ENCODE measurements at places on chromosomes 7 and 10.
A peak's percentile ranks its signal among the peaks of the same experiment; 100 is the strongest.

GRCh38 chr7:47371733-47372368 lies 210.1 kb downstream of the TNS3 start:
- DNase-seq = peak; percentile 94

GRCh38 chr7:115136796-115137443 lies 215.0 kb downstream of the MDFIC start:
- no peak for DNase-seq

DNA sequence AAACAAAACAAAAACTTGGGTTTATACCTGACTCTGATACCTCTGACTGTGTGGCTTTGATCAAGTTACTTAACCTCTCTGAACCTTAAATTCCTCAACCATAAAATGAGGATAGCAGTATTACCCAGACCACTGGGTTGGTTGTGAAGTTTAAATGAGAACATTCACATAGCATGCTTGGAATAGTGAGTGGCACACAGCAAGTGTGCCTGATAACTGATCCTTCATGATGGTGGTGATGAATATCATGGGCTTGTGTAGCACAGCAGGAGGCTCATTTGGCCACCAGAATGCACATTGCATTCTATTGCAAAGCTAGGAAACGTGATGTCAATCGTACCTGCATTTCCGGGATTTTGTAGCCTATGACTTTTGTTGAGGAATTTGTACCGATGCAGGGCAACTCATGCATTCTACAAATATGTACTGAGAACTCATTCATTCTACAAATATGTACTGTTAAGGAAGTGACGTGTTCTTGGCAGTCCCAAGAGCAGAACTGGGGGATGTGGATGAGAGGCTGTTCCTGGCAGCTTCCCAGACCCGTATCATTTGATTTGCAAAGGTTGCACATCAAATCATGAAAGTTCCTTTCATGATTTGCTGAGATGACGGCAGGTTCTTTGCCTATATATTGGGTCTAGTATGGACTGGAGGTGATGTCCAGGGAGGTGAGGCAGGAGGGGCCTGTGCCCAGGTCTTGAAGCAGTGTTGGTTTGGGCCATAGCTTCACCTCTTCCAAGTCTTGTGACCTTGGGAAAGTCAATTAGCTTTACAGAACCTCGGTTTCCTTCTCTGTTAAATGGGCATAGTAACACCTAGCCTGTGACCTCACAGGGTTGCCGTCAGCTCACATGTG lies 94.6 kb upstream of the SMNDC1 start:
- no peak for DNase-seq

DNA sequence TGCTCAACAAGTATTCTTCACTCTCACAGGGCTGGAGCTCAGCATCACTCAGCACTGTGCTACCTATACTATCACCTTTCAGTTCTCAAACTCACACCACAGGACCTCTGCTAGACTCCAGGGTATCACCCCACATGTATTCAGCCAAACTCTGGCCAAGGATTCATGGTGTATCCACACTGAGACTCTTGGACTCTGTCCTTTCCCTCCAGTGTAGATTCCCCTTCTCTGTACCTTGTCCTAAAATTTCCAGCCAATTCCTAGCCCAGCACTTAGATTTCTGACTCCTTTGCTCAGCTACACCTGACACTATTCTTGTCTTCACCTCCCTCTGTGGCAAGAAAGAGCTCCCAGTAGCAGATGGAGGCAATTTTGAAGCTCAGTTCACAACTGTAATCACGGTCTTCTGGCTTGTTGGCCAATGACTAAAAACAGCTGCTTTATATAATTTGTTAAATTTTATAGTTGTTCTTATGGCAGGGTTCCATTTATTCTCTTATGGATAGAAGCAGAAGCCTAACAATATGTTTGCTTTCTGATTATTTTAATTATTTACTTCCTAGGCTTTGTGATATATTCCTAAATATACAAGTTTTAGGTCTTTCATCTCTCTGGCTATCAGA lies 258.8 kb downstream of the THSD7A start:
- DNase-seq = no peak

- no peak for DNase-seq
Measured at GRCh38 chr7:119967221-119967620, 305.8 kb upstream of the KCND2 start.

GRCh38 chr7:139610595-139610994 lies 87.1 kb downstream of the CLEC2L start:
- DNase-seq = no peak

- DNase-seq = no peak
Measured at GRCh38 chr7:29480934-29481651, 82.5 kb upstream of the PRR15 start.

DNA sequence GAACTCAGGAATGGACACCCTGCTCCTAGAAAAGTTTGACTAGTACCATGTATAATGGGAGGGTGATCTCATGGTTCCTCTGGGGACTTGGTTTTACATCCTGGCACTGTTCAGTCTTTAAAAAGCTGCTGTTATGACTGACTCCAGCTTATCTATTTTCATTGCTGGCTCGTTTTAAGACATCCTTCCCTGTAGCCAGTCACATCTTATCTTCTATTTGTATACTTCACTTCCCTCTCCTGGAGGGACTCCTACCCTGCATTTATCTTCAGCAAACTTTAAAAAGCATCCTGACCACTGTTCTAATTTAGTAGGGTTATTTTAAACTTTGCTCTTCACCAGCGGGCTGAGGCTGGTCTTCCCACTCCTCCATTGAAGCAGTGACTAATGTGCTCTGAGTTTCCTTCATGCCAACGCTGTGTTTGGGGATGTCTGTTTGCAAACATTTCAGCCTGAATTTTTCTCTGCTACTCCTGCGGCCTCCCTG lies 72.9 kb upstream of the ARMC3 start:
- no peak for DNase-seq

GRCh38 chr7:30668102-30668501 lies 14.2 kb downstream of the CRHR2 start:
- no peak for DNase-seq

DNA sequence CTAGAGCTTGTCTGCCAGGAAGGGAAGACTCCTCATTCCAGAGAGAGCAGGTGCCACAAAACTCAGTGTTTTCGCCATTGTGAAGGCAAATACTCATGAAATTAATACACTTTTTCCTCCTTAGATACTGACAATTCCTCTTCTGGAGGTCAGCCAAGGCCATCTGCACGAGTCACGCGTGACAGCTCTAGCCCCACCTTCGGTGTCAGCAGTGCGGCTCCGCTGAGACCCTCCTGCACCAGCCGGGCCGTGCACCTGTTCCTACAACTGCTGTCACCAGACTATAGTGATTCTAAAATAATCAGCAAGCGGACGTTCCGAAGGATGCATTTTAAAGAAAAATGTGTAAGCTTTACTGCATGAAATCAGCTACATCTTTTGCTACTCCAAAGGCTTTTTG lies 127.7 kb downstream of the DIP2C start:
- DNase-seq = no peak

DNA sequence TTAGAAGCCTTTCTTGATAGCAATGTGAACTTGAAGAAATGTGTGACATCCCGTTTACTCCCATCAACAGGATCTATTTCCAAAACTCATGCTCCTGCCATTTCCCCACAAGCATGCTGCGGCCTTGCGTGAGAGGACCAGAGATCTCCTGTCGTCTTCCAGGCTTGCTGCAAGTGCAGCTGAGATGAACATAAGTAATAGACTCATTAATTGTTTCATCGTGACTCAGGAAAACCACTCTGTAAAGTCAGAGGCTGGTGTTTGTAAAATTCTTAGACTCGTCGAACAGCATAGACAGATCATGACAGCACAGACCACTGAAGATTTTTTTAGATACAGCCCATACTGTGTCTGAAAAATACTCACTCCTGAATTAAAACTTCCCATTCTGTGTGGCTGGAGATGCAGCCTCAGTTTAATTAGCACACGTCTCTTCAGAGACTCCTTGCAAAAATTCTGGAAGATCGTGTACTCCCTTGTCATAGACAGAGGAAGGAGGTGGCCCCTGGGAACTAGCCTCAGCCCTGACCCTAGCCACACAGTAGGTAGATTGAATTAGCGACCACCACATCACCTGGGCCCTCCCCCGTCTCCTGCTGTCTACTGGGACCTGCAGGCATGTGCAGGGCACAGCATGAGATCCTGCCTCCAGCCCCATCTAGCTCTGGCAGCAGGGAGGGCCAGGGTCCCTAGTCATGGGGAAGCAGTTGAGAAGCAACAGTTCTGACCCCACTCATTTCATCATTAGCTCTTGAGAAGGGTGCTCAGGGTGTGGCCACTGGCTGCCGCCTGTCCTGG lies 226.0 kb downstream of the CELF2 start:
- no peak for DNase-seq

DNA sequence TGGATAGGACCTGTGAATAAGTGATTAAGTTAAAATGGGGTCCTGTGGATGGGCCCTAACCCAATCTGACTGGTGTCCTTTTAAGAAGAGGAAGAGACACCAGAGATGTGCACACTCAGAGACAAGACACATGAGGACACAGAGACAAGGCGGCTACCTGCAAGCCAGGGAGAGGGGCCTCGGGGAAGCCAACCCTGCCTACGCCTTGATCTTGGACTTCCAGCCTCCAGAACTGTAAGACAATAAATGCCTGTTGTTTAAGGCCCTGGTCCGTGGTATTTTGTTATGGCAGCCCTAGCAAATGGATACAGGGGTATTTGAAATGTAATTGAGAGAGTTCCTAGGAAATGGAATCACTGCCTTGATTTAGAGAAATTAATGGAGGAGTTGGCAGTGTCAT lies 225.3 kb downstream of the SKAP2 start:
- DNase-seq = no peak

- DNase-seq = no peak
Measured at GRCh38 chr10:79056736-79057391, 11.9 kb upstream of the ZMIZ1 start.

GRCh38 chr7:64581926-64582894 lies 19.3 kb upstream of the ZNF680 start:
- DNase-seq = no peak

DNA sequence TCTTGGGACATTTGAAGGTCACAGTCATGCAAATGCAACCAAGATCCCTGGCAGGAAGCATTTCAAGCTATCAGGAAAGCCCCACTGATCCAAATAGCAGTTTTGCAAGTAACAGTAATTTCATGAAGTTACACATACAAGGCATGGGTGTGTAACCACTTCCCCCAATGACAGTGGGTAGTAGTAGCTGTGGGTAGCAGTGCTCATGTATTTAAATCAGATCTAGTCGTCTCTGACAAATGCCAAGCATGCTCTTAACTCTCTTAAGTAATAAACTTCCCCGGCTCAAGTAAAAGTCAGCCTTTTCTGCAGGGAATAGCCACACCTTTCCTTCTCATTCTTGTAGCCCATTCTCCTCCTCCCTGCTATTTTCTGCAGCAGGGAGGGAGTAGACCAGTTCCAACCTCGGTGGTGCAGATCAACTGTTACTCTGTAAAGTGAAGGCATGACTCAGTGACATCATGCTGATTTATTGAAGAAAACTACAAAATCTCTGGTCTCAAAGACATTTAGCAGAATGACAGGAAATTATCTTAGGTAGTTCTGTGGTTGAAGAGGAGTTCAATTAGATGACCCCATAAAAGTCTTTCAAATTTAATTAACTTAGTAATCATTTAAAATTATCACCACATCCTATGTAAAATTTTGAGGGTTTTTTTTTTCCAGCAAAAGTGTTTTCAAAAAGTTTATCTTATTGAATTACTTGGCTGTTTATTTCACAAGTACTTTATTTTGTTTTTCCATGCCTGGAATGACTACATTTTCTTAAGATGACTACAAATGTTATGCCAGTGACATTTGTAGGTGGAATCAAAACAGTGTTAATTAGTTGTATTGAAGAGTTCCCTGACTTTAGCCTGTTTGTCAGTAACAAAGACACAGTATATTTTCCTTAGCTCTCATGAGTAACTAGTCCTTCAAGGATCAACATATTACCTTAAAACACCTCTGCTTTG lies 568.3 kb downstream of the INHBA start:
- no peak for DNase-seq

GRCh38 chr10:73888514-73888913 lies 14.2 kb upstream of the CAMK2G start:
- DNase-seq = peak; percentile 49

DNA sequence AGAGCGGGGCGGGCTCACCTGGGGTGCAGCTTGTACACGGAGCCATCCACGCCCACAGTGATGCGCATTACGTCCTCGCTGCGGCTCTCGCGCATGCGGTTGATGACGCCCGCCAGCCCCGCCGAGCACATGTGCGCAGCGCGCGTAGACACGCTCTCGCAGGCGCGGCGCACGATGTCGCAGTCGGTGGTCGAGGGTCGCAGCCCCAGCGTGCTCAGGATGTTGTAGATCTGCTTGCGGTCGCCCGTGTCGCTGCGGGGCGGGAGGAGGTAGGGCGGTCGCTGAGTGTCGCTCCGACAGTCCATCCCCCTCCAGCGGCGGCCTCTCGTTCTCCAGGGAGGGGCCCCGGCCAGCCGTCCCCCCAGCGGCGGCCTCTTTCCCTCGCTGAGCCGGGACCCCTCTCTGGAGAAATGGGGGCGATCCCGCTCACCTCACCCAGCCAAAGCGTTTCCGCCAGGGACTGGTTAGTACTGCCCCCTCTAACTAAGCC lies 4.4 kb upstream of the MYL7 start:
- DNase-seq = no peak

DNA sequence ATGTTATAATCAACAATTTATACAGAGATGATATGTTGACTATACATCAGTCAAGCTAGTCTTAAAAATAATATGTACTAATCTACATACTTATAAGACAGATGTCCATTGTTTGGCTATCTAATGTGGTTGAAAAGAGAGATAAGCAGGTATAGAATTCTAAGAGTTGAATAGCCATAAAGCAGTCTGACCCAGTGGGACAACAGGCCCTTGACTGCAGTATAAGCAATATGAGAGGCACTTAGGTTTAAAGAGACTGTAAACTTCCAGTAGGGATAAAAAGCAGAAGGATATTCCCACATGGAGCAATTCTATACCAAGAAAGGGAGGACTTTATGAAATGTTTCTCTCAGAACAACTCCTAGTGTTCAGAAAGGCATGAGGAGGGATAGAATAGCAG lies 139.3 kb downstream of the ELAPOR2 start:
- DNase-seq = no peak

DNA sequence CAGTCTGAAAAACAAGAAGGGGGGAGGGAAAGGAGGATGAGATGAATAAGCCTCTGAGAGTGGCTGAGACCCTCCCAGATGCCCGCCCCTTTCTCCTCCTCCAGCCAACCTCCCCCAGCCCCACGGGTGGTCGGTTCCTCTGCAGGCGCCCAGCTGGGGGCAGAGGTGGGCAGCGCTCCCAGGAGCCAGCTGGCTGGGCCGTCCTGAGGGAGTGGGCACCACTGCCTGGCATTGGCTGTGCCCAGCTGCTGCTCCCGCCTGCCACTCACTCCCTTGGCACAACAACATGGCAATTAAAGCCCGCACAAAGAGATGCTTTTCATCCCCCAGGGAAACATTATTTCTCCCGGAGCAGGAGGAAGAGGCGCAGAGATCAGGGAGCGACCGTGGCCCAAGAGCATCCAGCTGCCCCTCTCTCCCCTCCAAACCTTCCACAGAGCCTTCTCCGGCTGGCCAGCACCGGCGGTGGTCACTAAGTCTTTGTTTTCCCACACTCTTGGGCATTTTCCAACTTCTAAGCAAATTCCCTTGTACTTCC lies 107.2 kb downstream of the SPDYE5 start:
- DNase-seq = peak; percentile 89
